ENCODE measurements at places on chromosomes 6 and 20. TPM values are rescaled to one million over a fixed set of nuclear protein-coding genes. Genes with fewer than 3 reads are reported as not detected.
A peak's percentile ranks its signal among the peaks of the same experiment; 100 is the strongest.

DNA sequence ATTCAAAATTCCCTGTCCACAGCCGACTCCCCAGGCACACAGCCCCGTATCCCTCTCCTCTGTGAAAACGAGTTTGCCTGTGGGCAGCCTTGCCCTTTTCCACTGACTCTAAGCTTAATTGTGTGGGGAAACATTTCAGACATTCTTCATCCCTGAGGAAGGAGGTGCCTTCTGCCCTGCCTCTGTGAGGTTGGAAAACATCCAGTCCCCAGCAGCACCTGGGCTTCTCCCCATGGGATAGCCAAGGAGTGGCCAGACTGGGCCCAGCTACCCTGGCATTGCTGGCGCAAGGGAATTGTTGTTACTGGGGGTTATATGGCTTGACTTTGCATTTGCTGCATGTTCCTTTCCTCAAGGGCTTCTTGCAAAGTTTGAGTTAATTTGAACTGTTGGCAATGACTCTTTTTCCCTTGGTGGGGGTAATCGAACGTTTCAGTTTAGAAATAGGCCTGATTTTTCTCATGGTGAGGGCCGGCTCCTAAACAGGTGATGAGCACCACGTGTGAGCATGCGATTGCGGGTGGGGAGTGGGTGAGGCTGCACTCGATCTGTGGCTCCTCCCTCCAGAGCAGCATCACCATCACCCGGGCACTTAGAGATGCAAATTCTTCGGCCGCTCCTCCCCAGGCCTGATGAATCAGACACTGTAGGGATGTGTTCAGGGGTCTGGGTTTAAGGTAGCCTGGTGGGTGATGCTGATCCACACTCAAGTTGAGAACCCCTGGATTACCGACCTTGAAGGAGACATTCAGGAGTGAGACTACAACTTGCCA lies 29.9 kb downstream of the GABRR2 start:
- no peak for DNase-seq

DNA sequence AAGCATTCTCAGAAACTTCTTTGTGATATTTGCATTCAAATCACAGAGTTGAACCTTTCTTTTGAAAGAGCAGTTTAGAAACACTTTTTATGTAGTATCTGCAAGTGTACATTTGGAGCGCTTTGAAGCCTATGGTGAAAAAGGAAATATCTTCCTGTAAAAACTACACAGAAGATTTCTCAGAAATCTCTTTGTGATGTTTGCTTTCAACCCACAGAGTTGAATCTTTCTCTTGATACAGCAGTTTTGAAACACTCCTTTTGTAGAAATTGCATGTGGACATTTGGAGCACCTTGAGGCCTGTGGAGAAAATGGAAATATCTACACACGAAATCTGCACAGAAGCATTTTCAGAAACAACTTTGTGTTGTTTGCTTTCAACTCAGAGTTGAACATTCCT lies 612.3 kb upstream of the ZNF337 start:
- DNase-seq: no peak

GRCh38 chr6:123417535-123417934 lies 219.2 kb downstream of the TRDN start:
- DNase-seq: no peak

DNA sequence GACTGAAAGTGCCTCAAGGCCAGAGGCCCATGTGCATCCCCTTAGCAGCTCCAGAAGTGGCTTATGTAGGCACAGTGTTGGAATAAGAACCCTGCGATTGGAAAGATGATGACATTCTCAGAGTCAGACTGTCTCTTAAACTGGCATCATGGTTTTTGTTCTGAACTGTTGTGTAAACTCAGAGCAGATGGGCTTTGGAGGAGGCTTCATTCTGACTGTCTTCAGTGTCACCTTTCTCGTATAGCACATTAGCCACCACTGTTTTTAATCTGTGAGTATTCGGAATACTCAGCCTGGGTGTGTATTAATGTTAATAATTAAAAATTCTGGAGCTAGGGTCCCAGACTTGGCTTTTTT lies 140.9 kb downstream of the JARID2 start:
- DNase-seq: no peak

- no peak for DNase-seq
Observed at GRCh38 chr20:42741906-42742305, 447.8 kb downstream of the PTPRT start.

DNA sequence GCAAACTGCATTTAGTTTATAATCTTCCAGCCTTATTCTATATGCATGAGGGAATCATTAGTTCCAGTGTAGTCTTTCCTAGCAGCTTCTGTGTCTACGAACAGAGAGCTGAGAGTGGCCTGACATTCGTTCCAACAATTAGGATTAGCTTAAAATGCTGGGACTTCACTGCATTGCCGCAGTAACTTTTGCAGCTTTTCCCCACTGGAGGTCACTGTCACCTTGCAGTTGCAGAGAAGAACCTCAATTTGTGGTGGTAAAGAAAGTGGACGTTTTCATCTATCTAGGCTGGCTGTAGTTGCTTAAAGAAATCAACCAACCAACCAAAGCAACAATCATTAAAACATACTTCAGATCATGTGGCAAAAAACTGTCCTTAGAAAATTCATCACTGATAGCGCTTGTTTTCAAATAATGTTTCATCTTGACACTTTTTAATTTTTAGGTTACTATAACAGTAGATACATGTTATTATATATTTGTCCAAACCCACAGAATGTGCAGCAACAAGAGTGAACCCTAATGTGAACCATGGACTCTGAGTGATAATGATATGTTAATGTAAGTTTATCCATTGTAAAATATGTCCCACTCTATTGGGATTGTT lies 12.2 kb downstream of the MYLK4 start:
- DNase-seq: peak; percentile 47

- DNase-seq: no peak
Observed at GRCh38 chr6:106939848-106940247, 34.7 kb downstream of the CD24 start.

- DNase-seq: no peak
Observed at GRCh38 chr6:27736686-27737085, 175.5 kb downstream of the OR2B2 start.

- DNase-seq: no peak
Observed at GRCh38 chr6:117467876-117468275, 14.6 kb upstream of the DCBLD1 start.

GRCh38 chr6:136173519-136174507 lies 76.3 kb downstream of the MTFR2 start:
- DNase-seq: no peak

CRISP3 gene
- not detected for polyA plus RNA-seq

DNA sequence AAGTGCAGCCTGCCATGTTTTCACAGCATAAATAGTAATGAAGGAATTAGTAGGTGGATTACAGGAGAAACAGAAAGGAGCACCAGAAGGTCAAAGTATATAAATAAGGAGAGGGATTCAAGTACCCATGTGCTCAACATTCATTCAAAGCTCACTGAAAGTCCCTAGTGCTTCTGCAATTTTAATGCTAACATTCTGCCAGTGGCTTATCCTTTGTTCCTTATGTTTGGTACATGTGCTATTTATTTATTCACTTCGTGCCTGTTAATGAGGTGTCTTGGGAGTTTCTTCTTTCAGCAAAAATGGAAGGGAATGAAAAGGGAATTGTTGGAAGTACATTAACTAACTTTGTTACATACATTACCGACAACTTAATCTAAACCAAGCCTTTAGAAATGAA lies 105.7 kb downstream of the CRYBG1 start:
- DNase-seq: no peak

SDCBP2 gene
- 2.4 TPM for polyA plus RNA-seq

DNA sequence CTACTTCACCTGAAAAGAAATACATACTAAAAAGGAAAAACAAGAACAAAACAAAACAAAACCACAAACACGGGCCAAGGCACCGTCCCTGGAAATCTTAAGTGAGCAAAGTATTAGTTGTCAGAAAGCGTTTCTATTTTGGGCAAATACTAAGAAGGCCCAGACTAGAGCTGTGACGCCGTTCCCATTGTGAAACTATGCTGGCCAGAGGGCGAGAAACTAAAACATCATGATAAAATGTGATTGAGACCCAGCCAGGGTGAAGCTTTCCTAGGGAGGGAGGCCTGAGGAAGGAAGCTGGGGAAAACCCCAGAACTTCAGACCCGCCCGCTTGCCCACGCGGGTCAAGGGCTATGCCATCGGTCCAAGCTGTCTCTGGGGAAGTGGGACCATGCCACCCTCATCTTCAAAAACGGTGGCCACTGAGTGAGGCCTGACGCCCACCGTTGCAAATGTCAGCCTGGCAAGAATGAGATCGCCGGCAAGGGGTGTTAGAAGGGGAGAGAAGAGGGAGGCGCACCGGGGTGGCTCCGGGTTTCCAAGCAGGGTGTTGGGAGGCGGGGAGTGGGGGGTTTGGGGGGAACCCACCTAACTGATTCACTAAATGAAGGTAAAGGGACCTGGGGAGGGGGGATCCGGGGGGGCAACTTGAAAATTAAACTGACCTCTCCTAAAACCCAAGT lies 1950.9 kb upstream of the DEFB115 start:
- DNase-seq: no peak

PFDN4 gene
- 59.8 TPM for polyA plus RNA-seq

- DNase-seq: no peak
Observed at GRCh38 chr20:51995551-51995951, 193.2 kb upstream of the SALL4 start.

RRAGD gene
- polyA plus RNA-seq: 0.53 TPM

DNA sequence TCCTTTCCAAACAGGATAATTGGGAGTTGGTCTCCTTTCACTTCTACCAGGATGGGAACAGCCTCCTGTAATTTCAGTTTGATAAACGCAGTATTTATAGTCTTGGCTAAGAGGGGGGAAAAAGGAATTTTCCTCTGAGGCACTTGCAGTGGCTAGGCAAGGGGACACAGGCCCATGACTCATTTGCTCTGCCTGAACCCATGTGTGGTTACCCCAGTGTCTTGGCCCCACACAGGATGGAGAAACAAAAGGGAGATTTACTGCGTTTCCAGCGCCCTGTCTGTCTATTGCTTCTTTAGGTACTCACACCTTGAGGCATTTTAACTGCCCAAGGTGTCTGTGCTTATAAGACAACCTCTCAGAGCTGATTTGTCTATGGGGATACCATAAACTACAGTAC lies 74.8 kb upstream of the NEDD9 start:
- no peak for DNase-seq

GRCh38 chr20:49905415-49906091 lies 9.8 kb downstream of the SPATA2 start:
- no peak for DNase-seq

ANKEF1 gene
- 3.1 TPM for polyA plus RNA-seq

DNA sequence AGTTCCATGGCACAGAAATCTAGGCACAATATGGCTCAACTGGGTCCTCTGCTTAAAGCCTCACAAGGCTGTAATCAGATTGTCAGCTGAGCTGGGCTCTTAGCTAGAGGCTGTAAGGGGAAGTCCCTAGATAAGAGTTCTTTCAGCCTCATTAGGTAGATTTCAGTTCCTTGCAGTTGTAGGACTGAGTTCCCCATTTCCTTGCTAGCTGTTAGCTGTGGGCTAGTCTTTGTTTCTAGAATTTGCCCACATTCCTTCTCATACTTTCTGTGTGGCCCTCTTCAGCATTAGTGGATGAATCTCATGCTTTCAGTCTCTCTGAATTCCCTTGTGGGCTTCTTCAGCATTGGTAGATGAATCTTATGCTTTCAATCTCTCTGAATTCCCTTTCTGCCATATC lies 71.0 kb upstream of the MRAP2 start:
- DNase-seq: no peak

ADIG gene
- 0.10 TPM for polyA plus RNA-seq

DNA sequence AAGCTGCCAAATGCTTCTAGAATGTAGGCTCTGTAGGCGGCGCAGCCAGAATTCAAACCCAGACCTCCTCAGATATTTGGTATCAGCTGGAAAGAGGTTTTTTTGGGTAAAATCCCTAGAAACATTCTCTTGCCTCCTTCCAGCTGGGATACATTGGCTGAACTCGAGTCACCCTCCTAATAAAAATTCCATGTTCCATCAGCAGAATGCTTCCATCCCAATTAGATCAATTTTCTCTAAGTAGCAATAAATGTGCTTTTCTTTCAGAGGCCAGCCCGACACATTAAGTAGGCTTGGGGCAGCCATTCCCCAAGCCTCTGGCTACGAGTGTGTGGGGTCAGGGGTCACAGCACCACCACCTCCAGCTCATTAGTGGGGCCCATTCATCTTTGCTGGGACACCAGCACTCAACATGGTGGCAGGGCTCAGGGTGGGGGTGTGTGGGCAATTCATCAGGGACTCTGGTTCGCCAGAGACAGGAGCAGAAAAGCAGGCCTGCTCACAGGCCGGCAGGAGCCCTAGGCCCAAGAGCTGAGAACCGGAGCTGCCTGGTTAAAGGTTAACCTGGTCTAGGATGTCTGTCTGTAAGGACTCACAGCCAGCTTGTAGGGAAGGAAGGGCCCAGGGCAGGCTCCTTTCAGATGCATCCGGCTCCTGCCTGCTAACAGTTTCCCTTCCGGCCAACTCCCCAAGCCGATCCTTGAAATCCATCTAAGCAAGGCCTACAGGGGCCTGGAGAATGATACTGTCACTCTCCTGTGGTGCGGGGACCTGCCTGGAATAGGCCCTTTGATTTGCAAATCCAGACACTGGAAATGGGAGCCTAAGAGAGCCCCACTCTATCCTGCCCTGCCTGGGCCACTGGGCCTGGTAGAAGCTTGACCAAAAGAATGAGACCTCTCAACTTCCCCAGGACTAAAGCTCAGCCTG lies 159.1 kb upstream of the TOP1 start:
- DNase-seq: no peak

DNA sequence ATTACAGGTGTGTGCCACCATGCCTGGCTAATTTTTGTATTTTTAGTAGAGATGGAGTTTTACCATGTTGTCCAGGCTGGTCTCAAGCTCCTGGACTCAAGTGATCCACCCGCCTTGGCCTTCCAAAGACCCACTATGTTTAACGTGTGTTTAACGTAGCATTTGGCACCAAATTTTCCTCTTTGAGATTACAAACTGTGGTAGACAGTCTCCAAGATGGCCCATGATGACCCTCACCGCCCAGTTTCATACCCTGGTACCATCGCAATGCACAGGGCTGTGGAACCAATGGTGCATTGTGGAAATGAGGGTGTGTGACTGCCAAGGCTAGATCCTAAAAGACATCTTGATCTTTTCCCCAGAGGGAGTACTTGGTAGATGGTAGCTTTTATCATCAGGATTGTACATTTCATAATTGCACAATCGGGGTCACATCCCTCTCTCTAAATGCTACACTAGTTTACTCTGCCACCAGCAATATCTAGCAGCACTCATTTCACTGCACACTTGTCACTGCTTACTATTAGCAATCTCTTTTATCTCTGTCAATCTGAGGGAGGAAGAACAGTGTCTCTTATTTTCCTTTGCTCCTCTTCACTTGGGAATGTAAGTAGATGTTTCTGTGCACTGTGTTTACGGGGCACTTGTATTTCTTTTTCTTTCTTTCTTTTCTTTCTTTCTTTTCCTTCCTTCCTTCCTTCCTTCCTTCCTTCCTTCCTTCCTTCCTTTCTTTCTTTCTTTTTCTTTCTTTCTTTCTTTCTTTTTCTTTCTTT lies 96.9 kb downstream of the NOL4L start:
- no peak for DNase-seq

GRCh38 chr20:33853507-33853813 lies 42.3 kb downstream of the CHMP4B start:
- no peak for DNase-seq

GRCh38 chr20:35515949-35516645 lies 13.4 kb downstream of the C20orf173 start:
- no peak for DNase-seq

Data from HepG2 (cell line).